ENCODE measurements at places on chromosomes 16 and 17.

DNA sequence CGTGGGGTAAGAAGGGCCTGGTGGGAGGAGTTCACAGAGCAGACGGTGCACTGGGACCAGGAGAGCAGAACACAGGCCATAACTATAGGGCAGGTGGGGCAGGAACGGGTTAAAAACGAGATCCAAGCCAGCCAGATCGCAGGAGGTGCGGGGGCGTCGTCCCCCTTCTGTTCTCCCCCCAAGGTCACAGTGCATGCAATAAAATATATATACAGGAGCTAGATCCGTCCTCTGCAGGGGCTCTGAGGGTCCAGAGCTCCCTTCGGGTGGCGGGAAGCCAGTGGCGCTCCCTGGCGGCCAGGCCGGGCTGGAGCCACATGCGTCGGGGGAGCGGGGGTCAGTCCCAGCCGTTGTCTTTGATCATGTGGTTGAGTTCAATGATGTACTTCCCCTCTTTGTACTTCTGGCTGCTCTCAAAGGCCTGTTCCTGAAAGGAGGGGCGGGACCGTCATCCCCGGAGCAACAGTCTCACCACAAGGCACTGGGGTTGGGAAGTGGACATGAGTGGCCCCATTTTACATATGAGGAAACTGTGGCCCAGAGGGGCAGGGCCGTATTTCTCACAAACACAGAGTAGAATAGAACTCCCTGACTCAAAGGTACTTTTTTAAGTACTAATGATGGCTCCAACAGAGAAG lies 768 bp upstream of the TBX6 start:
- DNase-seq, result peak; percentile 23

- no peak for DNase-seq
Observed at GRCh38 chr17:66542967-66543520, 240.6 kb downstream of the PRKCA start.

DNA sequence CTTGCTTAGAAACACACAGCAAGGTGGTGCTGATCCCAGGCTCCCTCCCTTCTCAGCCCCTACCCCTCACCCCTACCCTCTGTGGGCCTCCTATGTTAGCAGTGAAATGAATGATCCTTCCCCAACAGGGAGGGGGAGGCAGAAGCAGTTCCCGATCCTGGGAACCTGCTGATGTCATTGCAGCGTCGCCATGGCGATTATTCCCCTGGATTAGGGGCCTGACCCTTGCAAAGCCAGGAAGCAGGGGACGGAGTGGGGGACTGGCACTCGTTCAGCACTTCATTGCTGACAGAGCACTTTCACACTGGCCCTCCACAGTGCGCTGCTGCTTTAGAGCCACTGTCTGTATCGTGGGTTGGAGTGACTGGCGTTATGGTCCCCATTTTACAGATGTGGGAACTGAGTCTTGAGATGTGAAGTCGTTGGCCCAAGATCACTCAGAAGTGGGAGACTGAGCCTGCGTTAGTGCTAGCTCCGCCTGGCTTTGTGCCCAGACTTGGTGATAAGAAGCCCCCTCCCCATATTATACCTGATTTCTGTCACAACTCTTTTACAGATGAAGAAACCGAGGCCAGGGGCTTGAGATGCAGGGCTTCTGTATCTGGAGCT lies 26.6 kb downstream of the LASP1 start:
- DNase-seq, result no peak

DNA sequence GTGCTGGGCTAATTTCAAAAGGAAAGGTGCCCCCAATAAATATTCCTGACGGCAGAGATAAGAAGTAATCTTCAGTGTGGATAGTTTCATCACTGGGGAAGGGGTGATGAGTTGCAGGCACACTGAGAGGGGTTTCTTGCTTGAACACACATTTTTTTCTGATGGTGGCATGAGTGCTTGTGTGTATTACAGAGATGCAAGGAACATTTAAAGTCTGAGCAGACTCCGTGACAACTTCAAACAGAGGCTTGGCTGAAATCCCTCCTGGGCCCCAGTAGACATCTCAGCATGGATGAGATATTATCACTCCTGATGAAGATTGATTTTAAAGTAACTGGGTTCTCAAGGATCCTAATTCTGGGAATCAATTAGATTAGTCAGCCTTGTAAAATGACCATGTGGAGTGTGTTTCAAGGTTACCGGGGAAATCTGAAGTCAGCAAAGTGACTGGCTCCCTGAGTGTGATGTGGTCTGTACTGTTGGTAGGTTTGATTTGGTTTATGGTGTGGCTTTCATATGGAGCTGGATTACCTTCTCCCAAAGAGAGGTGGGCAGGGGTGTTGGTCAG lies 435.8 kb upstream of the EEF2KMT start:
- DNase-seq, result no peak

- DNase-seq, result no peak
Observed at GRCh38 chr17:77898521-77899434, 59.7 kb upstream of the TNRC6C start.

- DNase-seq, result no peak
Observed at GRCh38 chr16:74216319-74216718, 80.3 kb upstream of the PSMD7 start.

DNA sequence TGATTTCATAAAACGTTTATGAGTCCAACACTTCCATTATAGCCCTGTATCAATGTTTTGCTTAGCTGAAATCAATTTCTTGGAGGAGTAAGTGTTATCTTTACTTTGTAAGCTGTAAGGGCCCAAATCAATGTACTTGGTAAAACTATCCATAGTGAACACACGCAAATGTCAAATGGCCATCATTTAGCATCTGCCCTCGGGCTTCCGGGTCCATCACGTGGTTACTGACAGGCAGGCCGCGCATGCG lies 687 bp upstream of the NARF start:
- DNase-seq, result no peak

DNA sequence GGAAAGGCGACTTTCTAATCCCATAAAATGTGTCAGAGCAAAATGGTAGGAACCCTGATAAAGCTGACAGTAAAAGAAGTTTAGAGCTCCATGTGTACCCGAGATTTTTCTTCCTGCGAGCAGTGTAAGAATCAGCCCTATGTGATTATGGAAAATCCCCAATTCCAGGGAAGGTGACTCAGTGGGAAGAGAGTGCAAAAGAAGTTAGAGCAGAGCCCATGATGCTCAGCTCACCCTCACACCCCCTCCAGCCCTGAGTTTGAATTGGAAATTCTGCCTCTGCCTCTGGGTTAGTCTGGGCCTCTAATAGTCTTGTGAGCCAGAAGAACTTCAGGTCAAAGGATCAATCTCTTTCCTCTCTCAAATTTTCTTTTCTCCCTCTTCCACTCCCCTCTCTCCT lies 12.5 kb downstream of the C17orf78 start:
- DNase-seq, result no peak

GRCh38 chr17:69711541-69711940 lies 297.0 kb downstream of the MAP2K6 start:
- no peak for DNase-seq

- no peak for DNase-seq
Observed at GRCh38 chr16:49700251-49701064, 155.5 kb downstream of the ZNF423 start.

DNA sequence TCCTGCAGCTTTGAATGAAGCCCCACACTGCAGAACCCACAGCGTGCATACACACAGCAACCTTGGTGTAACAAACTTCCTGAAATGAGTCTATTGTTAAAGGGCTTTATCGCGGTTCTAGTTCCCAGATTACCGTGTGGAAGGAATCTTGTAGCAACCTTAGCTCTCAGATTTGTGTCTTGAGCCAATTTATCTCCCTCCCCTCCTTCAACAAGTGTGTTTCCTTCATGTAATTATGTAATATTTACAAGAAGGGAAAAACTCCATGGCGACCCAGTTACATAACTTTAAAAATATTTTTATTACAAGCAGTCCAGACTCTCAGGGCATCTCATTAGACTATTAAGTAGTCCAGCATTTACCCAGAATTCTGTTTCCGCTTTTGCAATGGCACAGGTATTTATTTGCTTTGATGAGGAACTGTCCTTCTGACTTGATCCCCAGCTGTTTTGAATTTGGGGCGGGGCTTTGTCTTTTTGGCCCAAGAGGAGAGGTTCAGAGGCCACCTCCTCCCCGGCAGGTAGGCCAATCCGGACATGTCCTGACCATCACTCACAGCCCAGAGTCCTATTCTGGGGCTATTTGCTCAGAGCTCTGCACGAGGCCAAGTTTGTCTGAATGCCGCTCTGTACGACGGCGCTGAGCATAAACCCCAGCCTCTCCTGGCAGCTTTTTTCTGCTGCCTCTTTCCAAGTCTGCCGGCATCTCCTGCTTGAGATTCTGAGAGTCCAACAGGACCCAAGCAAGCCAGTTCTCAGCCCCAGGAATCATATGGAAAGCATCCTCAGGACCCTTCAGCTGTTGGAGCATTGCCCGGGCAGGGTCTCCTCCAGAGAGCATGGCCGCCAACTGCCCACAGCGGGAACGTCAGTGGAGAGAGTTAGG lies 35.6 kb downstream of the CLEC16A start:
- no peak for DNase-seq

DNA sequence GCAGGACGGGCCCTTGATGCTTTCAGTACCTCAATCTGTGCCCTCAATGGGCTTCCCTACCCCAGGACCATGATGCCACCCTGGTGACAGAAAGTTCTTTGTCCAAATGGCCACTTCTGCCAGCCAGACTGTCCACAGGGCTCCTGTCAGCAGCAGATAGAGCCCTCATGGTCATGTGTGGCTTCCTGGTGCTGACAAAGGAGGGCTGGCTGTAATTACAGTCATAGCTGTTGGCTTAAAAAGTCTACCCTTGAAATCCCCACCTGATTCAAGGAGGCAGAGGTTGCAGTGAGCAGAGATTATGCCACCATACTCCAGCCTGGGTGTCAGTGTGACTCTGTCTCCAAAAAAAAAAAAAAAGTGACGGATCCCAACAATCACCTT lies 3.3 kb downstream of the TRPV2 start:
- no peak for DNase-seq

DNA sequence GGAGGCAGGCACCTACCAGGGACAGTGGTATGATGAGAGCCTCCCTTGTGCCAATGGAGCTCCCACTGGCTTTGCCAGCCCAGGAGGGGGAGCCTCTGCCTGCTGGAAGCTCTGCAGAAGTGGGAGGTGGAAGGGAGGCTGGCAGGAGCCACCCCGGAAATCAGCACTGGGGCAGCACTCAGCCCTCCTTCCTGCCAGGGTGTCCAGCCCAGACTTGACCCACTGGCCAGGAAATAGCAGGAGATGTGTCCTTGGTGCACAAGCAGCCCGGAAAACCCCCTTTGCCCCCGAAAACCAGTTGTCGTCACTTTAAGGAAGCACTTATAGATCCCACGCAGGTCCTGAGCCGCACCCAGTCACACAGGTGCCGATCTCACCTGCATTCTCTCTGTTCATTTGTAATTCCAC lies 49.3 kb upstream of the CACNG4 start:
- DNase-seq, result no peak

DNA sequence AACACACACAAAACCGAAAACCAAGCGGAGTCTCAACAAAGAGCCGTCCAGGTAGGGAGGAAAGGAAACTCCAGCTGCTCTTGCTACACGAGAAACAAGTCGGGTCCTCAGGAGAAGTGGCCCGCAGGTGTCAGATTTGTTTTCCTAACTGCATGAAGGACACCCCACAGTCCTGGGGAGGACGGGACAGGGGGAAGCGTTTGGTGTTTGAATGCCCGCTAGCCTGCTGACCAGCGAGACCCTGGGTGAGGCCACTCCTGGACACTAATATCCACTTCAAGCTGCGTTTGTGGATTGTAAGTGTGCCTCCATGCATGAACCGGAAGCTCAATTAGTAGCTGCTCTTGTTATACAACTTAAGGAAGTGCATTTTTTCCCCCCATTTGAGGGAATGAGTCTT lies 299.5 kb downstream of the MAF start:
- no peak for DNase-seq

GRCh38 chr17:72702998-72703397 lies 389.5 kb downstream of the SLC39A11 start:
- DNase-seq, result no peak

- no peak for DNase-seq
Observed at GRCh38 chr16:9763505-9763904, 418.7 kb downstream of the GRIN2A start.

- no peak for DNase-seq
Observed at GRCh38 chr17:47252209-47252608, 1.4 kb upstream of the ITGB3 start.

- DNase-seq, result no peak
Observed at GRCh38 chr17:4535667-4536258, 19.4 kb downstream of the MYBBP1A start.

- no peak for DNase-seq
Observed at GRCh38 chr17:19010729-19011505, 6.4 kb upstream of the FAM83G start.

- DNase-seq, result no peak
Observed at GRCh38 chr16:50259334-50260205, 6.8 kb upstream of the ADCY7 start.

DNA sequence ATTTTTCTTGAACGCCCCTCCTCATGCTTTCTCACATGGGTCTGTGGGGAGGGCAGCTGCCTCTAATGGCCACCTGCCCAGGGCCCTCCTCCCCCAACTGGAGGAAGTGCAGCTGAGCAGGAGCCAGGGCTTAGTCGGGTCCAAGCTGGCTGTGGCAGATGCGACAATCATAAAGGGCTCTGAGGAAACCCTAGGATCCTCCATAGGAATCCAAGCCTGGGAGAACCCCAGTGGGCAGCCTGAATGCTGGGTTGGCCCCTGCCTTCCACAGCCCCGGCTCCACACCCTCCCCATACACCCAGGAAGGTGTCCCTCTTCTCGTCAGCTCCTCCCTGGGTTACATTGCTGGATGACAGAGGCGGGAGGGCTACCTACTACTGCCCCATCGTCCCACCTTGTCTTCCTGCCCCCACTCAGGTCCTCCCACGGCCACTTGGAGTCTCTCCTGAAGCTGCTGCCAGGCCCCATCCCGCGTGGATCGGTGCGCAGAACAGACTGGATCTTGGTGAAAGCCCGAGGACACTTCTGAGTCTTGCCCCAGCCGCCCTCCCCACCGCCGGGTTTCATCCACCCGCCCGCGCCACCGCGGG lies 15.6 kb upstream of the CBFB start:
- no peak for DNase-seq

Measured in stimulated activated CD4-positive, alpha-beta T cell treated with anti-CD3 and anti-CD28 coated beads, Interleukin-1b, Interleukin-23, amount 100 ng/mL, for 1 hour (primary cell).